Endothelial cell of umbilical vein (primary cell): ENCODE measurements at places on chromosomes 1 and 21. TPM values are rescaled to one million over a fixed set of nuclear protein-coding genes. Genes with fewer than 3 reads are reported as not detected.

LYPD8 gene
- total RNA-seq = not detected in 2 replicates

DNA sequence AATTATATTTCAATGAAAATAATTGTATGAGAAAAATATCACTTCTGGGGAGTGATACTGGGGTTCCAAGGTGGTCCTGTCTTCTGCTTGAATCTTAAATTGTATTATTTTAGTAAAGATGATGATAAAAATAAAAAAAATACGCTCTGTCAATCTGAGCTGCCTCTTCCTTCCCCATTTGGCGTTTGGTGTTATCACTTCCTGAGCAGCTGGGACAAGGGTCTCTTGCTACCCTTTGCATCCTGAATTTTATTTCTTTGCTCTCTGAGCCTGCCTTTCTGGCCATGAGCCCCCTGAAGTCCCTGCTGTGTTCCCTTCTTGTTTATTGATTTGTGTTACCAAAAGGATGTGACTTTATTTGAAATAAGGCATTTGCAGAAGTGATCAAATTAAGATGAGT lies 111.0 kb downstream of the KCNJ6 start:
- DNase-seq = no peak

- peak; percentile 9 for DNase-seq
Measured at GRCh38 chr1:82625537-82625936, 824.8 kb downstream of the ADGRL2 start.

DNA sequence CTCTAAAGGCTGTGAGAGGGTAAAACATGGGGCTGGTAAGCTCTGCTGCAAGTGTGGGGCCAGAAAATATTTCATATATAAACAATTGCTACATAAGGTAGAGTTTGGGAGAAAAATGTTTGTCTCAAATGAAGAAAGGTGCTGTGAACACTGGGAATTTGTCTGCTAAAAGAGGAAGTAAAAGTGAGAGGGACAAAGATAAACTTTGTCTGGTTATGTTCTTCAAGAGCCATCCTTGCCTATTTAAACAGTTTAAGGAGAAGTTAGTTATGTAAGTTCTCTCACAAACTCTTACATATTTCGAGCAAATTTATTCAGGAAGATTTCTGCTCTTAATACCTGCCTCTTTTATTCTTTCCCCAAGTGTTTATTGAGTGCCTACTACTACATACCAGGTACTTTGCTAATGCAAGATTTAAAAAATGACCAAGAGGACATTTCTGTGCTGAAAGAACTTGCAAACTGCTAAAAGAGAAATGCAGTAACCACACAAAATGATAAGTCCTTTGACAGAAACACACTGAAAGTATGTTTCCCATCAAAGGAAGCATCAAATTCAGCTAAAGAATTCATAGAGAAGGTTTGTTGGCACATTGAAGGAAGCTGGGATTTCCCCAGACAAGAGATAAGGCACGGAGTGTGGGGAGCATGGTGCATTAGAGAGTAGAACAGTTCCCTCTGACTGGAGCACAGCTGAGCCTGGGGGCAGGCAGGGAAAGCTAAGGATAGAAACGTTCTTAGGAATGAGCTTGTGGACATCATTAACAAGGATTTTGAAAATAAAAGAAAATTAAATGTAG lies 549.1 kb downstream of the PTBP2 start:
- peak; percentile 58 for DNase-seq

DNA sequence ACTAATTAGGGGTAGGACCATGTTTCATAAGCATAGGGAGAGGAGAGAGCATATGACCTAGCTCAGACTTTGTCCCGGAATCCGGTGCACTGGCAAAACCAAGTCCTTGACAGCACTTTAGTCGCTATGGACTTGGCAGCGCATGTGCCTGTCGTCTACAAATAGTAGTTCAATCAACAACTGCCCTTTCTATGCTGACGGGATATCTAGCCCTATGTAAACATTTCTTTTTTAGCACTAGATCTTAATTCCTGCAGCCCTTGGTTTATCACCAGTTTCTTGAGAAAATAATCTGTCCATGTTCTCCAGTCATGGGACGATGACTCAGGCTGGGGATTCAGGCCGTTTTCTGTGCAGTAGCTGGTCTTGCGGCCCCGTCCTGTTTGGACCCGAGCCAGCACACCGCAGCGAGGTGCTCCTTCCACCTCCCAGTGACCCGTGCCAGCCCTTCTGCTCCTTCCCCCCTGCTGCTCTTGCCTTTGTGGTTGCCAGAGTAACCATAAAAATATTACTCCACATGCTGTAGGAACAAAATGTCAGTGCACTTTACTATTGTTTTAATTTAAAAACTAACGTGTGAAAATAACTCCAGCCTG lies 8.6 kb upstream of the MT1HL1 start:
- no peak for DNase-seq

DNA sequence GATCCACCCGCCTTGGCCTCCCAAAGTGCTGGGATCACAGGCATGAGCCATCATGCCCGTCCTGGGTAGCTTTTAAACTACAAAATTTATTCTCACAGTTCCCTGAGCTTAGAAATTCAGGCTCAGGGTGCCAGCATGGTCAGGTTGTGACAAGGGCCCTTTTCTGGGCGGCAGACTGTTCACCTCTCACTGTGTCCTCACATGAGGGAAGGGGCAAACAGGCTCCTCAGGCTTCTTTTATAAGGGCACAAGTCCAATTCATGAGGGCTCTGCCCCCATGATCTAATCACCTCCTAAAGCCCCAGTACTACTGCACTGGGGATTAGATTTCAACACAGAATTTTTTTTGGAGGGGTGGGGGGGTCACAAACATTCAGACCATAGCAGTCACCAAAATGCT lies 36.8 kb downstream of the GNG4 start:
- no peak for DNase-seq

- DNase-seq = no peak
Measured at GRCh38 chr1:90919190-90919719, 102.6 kb downstream of the ZNF644 start.

DNA sequence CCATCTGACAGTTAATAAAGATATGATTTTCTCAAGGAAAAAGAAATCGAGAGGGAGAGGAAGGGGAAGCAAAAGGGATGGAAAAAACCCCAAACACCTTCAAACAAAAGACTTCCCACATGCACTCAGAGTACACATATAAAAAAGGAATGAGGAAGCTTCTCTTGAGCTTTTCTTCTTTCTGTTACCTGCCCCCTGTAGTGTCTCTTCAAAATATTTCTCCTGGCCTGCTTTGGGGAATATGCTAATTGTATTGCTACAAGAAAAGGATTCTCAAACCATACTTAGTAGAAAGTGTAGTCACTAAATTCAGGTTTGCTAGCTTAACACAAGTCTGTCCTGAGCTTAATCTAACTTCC lies 58.7 kb downstream of the KIF14 start:
- no peak for DNase-seq

DNA sequence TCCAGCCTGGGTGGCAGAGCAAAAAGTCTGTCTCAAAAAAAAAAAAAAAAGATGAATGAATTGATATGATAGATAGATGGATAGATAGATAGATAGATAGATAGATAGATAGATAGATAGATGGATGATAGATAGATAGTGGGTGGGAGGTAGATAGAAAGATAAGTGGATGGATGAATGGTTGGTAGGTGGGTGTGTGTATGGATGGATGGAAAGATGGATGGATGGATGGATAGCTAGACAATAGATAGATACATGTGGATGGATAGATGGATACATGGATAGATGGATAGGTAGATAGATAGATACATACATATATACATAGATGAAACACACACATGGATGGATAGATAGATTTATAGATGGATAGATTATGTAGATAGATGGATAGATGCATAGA lies 28.5 kb downstream of the TRPM2 start:
- DNase-seq = no peak

- no peak for DNase-seq
Measured at GRCh38 chr1:183942933-183943693, 94.4 kb downstream of the COLGALT2 start.

- no peak for DNase-seq
Measured at GRCh38 chr1:117599286-117600221, 6.3 kb upstream of the TENT5C start.

DNA sequence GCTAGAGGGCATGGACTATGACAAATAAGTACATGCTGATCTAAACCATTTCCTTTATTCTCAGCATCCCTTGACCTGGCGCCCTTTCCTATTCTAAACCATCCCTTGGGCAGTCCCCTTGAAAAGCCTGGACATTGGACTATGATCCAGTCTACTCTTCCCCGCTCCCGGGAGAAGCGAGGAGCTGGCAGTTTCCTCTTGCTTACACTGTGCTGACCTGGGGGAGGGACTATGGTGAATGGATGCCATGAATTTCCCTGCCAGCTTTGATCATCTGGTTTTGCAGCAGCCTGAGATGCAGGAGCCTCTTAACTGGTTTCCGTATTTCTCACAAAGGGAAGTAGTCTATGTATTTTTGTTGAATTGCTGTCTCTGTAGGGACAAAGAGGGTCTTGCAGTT lies 121.7 kb downstream of the KIF26B start:
- DNase-seq = no peak

KCNQ4 gene
- total RNA-seq = 0.07 and 0.23 TPM in 2 replicates

DNA sequence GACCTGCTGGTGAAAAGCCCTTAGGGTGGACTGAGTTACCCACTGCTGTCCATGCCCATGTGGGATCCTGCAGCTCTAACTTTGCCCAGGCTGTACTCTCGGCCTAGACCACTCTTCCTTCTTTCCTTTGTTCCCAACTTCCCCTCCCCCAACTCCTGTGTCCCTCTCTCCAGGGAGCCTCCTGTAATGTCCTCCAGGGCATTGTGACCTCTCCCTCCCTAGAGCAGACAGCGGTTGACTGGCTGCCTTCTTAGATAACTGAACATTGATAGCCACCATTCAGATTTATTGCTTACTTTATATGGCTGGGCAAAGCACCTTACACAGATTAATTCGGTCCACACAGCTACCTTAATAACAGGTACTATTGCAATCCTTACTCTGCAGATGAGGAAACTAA lies 5.0 kb downstream of the RUNX1 start:
- DNase-seq = no peak
